CD4-positive, alpha-beta T cell (primary cell): ENCODE measurements at places on chromosomes 4 and X. TPM values are rescaled to one million over a fixed set of nuclear protein-coding genes. Genes with fewer than 3 reads are reported as not detected.

The POU4F2 gene
- not detected for total RNA-seq

The NPNT gene
- not detected for total RNA-seq

The SHROOM2 gene
- not detected for total RNA-seq

The ASB11 gene
- not detected for total RNA-seq

The SYP gene
- total RNA-seq = 0.69 TPM

The FAM47C gene
- not detected for total RNA-seq

DNA sequence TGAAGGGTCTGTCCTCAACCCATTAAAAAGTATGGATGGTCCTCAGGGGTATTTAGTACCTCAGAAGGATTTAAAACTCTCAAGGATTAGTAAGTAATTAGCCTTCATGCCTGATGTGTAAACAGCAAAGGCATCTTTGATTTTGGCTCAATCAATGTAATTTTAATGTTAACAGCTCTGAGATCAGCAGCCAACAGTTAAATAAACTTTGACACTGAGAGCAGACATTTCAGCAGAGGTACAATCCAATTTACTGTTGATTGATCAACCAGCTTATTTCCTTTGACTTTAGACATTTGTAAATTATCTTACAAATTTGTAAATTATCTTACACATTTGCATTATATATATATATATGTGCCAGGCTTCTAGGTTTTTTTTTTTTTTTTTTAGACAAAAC lies 36.9 kb downstream of the STOX2 start:
- no peak overlapping the region for H3K4me3 ChIP-seq
- DNase-seq = no peak
- no peaks in the 10 kb centered on the region for H3K27me3 ChIP-seq
- H3K27ac ChIP-seq = no peak overlapping the region
- no peaks in the 10 kb centered on the region for H3K36me3 ChIP-seq

DNA sequence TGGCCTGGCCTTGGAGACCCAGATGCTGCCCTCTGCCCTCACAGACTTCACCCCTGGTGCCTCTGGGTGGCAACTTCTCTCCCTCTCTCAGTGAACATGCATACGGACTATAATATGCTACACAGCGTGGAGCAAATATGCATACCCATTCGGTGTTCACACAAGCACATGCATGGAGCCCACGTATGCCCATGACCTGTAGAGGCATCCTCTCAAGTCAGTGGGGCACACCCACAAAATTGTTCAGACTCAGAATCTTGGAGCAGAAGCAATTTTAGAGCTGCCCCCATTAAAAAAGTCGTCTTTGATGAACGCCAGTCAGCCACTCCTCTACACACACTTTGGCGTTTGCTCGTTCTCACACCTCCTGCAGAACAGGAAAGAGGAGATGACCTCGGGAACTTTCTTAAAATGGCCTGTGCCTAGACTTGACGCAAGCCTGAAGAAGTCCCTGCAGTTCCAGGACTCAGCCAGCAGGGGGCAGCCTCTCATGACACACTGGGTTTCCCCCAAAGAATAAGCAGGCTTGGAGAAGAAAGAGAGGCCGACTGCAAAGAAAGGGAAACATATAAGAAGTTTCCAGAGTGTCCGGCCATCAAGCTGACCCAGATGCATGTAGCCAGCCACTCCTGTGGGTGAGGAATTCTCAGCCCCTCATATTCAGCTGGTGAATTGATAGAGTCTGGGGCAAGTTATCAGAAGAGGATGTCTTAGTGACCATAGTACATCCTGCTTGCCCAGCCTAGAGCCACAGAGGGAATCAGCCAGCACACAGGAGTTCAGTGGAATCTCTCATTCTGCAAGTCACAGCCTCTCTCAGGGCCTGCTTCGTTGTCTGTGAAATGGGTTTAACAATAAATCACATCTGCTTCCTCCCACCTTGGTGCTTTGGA lies 17.3 kb downstream of the APLN start:
- no peaks in the 10 kb centered on the region for H3K27me3 ChIP-seq
- H3K4me1 ChIP-seq = peaks cover 7% of the 10 kb centered on the region
- DNase-seq = peak; percentile 68

- no peaks in the 10 kb centered on the region for H3K36me3 ChIP-seq
- no peaks in the 10 kb centered on the region for H3K4me1 ChIP-seq
- no peak overlapping the region for H3K4me3 ChIP-seq
- no peaks in the 10 kb centered on the region for H3K27me3 ChIP-seq
- H3K27ac ChIP-seq = no peak overlapping the region
Measured at GRCh38 chr4:18422685-18423084, 401.1 kb upstream of the LCORL start.

DNA sequence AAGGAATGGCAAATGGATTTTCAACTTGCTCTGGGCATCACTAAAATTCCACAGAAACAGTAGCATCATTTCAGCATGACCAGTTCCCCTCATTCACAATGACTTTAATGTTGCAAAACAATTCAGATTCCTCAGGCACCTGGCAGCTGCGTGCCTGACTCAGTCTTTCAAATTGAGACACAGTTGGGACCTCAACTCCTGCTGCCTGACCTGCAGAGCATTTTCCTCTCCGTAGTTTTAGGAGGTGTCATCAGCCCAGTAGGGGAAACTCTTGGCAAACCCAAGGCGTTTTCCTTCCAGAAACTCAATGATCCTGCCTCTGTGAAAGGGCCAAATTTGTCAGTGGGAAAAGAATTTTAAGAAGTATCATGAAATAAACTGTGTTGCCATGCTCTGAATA lies 388.9 kb downstream of the SPRY1 start:
- no peak for DNase-seq
- H3K4me1 ChIP-seq = no peaks in the 10 kb centered on the region
- H3K27me3 ChIP-seq = no peaks in the 10 kb centered on the region
- H3K4me3 ChIP-seq = no peak overlapping the region

GRCh38 chrX:39152106-39152649 lies 350.9 kb downstream of the MID1IP1 start:
- H3K27me3 ChIP-seq = no peaks in the 10 kb centered on the region
- DNase-seq = peak; percentile 18
- H3K4me1 ChIP-seq = no peaks in the 10 kb centered on the region
- H3K4me3 ChIP-seq = no peak overlapping the region
- H3K27ac ChIP-seq = no peak overlapping the region

DNA sequence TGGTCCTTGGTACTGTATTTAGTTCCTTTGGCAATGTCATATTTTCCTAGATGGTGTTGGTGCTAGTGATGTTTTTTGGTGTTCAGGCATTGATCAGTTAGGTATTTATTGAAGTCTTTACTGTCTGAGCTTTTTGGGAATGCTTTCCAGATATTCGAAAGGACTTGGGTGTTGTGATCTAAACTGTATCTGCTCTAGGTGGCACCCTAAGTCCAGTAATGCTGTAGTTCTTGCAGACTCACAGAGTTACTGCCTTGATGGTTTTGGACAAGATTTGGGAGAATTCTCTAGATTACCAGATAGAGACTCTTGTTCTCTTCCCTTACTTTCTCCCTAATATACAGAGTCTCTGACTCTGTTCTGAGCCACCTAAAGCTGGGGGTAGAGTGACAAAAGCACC lies 513.6 kb upstream of the PITX2 start:
- H3K36me3 ChIP-seq = no peaks in the 10 kb centered on the region
- DNase-seq = no peak
- no peak overlapping the region for H3K27ac ChIP-seq
- no peak overlapping the region for H3K4me3 ChIP-seq
- no peaks in the 10 kb centered on the region for H3K4me1 ChIP-seq

- no peaks in the 10 kb centered on the region for H3K4me1 ChIP-seq
- no peaks in the 10 kb centered on the region for H3K36me3 ChIP-seq
- no peaks in the 10 kb centered on the region for H3K27me3 ChIP-seq
- H3K27ac ChIP-seq = no peak overlapping the region
- DNase-seq = no peak
Measured at GRCh38 chrX:723781-724180, 93.2 kb downstream of the SHOX start.

DNA sequence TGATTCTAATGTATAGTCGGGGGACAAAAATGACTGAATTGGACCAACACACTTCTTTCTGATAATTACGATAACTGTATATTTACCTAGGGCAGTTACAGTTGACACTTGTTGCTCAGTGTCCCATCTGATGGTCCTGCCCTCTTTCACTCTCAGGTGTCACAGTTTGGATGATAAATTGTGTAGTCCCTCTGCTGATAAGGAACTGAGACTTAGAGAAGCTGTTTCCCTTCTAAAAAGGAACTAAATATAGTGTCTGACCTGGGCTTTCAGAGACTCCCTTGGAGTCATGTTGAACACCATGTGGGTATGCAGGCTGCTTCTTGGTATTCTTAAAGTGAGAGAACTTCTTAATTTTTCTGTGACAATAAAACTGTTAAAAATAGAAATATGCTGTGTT lies 23.7 kb upstream of the PNPLA4 start:
- DNase-seq = no peak
- H3K27me3 ChIP-seq = no peaks in the 10 kb centered on the region
- no peak overlapping the region for H3K27ac ChIP-seq
- no peaks in the 10 kb centered on the region for H3K36me3 ChIP-seq
- H3K4me3 ChIP-seq = no peak overlapping the region

GRCh38 chrX:44931441-44931973 lies 58.5 kb downstream of the KDM6A start:
- no peak overlapping the region for H3K4me3 ChIP-seq
- peaks cover 5% of the 10 kb centered on the region for H3K4me1 ChIP-seq
- DNase-seq = no peak
